H1 (cell line): ENCODE measurements at places on chromosomes 1 and 21.

GRCh38 chr1:159746666-159747065, 32.3 kb upstream of the CRP start:
- DNase-seq = no peak

GRCh38 chr1:198726455-198726854, 87.6 kb downstream of the PTPRC start:
- DNase-seq = no peak

DNA sequence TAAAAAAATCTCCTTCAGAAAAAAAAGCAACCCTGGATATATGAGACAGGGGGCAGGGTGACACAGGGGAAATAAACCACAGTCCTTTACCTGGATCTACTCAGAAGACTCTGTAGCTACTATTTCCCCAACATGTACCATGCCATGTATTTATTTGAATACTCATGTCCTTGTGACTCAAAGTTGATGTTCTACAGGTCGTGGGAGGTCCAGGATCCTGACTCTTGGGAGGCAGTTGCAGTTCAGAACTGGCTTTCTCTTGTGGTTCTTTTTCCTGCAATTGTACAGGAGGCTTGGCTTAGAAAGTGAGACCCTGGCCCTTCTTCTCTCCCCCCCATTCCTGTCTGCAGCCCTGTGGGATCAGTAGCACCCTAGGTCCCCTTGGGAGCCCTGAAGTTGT, 5.8 kb upstream of the IL24 start:
- DNase-seq = no peak

DNA sequence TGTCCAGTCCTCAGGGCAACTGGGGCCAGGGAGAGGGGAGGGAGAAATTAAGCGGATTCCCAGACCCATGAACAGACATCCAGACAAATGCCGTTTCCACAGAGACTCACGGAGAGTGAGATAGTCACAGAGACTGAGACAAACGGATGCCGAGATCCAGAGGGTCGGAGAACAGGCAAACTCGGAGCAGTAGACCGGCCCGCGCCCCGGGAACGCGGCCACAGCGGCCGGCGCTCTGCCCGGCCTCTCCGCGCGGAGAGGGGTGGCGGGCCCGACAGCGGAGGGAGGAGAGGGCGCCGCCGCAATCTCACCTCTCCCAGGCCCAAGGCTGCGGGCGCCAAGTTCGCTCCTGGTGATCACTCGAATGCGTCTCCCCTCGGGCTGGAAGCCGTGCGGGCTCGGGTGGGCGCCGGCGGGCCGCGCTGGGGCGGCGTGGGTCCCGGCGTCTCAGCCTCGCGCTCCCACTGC, 831 bp upstream of the FOXD2 start:
- no peak for DNase-seq

DNA sequence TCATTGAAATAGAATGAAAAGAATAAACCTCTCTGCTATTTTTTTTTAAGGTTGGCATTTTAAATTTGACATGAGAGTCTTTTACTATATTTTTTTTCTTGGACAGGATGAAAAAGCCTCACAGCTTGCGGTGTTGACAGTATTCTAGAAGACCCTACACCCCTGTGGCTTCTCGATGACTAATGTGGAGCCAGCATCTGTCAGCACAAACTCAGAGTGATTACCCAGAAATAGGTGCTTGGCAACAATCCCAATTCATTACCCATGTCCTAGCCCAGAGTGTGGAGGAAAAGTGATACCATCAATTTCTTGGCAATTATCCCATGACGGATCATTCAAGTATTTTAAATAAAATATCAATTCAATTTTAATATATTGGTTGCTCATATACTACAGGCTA, 186.8 kb upstream of the MAP1LC3C start:
- DNase-seq = no peak

DNA sequence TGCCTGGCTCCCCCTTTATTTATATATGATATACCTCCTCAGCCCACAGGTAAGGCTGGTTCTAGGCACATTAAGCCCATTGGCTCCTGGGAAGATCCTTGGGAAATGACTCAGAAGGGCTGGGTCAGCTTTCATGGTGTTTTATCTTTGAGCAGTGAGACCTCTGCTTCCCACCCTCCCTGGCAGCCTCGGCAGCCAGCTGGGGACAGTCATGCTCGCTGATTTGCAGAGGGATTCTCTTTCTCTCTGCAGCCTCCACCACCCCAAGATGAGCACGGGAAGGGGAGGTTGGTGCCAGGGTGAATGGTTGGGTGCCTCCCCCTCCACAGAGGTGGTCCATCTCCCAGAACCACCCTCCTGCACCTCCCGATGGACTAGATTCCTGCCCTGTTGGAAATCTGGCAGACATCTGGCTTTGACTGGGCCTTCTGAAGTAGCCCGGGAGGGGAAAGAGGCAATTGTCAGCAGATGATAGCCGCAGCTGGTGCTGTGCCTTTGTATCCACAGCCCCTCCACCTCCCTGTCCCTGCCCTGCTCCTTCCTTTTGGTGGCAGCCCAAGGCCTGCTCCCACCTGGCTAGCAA, 24.6 kb downstream of the IER5 start:
- no peak for DNase-seq

GRCh38 chr1:36658838-36659237, 176.1 kb upstream of the CSF3R start:
- no peak for DNase-seq

DNA sequence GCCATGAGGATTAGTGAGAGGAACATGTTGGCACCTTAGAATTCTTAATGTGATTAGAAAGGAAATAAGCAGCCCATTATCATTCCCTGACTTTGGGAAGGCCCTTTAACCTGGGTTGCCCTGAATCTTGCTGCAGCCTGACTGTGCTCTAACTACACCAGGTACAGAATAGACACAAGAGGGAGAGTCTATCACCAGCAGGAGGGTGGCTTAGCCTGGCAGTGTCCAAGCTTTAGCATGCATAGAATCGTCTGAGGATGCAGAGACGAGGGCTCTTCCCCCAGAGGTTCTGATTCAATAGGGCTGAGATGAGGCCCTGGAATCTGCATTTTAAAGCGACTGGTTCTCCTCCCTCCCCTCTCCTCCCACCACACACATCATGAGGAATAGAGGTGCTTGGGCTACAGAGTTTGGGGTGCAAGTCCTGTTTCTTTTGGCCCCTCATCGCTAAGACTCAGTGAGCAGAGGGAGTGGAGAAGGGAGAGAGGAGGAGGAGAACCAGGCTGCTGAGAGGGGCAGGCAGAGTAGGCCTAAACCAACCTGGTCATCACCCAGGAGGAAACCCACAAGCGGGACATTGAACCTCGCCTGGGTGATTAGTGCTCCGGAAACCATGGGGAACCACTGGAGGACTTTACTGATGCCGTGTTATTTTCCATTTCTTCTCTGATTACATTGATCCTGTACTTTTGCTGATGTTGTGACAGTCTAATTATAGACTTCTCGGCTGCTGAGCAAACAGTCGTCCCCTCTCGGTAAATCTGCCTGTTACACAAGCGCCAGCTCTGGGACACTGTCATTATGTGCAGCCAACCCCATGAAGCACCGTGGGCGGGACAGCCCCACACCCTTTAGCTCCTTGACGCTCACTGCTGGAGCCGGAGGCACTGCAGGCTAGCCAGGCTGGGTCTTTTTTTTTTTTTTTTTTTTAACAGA, 6.3 kb upstream of the TENT5C start:
- no peak for DNase-seq

- DNase-seq = no peak
Observed at GRCh38 chr1:17633654-17634053, 94.2 kb downstream of the ARHGEF10L start.

GRCh38 chr1:110593902-110594301, 12.3 kb downstream of the KCNA2 start:
- no peak for DNase-seq

GRCh38 chr1:164576291-164577271, 17.6 kb downstream of the PBX1 start:
- DNase-seq = peak; percentile 68

- no peak for DNase-seq
Observed at GRCh38 chr1:159857889-159858288, 4.6 kb downstream of the VSIG8 start.

DNA sequence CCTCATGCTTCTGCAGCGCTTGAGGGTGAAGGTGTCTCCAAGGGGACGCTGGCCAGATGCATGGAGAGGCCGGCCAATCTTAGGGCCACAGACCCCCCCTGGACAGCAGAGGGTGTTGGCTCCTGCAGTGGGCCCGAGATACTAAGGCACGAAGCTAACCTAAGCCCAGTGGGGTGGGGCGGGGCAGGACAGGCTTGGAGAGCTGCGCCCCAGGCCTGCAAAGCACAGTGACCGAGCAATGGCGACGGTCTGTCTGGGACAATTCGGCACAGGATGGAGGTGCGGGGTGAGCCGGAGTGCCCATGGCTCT, 1.3 kb downstream of the FNDC10 start:
- no peak for DNase-seq

- no peak for DNase-seq
Observed at GRCh38 chr1:11525516-11525915, 46.6 kb downstream of the DISP3 start.

GRCh38 chr1:28326515-28326914, 2.3 kb upstream of the MED18 start:
- no peak for DNase-seq

GRCh38 chr1:154179946-154180687, 11.8 kb downstream of the TPM3 start:
- DNase-seq = no peak

DNA sequence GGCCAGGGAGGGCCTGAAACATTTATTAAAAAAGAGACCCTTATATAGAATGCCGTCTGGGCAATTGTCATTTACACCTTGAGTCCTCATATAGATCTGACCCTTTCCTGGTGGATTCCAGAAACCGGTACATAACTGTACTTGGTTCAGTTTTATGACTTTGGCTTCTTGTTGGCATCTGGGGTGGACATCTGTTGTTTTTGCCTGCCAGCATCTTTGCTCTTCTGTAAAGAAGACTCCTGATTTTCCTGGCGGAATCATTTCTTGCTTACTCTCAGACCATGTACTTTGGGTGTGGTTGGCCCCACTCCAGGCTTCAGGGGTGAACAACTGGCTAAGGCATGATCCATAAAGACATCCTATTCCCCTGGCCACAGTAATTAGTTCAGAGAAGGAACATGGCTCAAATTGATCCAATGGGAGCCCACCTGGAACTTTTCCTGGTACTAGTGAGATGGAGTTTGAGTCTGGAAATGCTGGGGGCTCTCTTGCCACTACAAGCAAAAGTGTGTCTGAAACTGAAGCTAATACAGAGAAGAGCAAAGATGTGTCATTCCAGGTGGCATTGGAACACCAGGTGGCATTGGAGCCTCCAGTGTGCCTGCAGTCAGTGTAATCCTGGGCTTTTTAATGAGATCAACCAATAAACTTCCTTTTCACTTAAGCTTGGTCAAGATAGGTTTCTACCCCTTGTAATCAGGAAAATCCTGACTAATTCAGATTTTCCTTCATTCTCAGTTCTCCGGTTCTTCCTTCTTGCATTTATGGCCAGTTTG, 332.5 kb upstream of the CAMK1G start:
- DNase-seq = no peak

- peak; percentile 26 for DNase-seq
Observed at GRCh38 chr1:30449003-30449402, 274.4 kb downstream of the MATN1 start.

- no peak for DNase-seq
Observed at GRCh38 chr1:225940385-225941151, 452 bp downstream of the LEFTY2 start.

DNA sequence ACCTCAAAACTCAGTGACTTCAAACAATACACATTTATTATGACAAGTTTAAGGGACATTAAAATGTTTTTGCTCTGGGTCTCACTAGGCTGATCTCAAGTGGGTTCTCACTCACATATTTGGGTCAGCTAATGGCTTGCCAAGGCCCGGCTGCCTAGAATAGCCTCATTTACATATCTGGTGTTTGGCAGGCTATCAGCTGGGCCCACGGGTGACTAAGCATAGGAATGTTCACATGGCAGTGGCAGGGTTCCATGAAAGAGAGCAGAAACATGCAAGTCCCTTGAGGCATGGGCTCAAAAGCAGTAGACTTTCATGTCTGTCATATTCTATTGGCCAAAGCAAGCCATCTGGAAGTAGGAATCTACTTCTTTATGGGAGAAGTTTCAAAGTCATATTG, 492.6 kb downstream of the KCNT2 start:
- DNase-seq = no peak

DNA sequence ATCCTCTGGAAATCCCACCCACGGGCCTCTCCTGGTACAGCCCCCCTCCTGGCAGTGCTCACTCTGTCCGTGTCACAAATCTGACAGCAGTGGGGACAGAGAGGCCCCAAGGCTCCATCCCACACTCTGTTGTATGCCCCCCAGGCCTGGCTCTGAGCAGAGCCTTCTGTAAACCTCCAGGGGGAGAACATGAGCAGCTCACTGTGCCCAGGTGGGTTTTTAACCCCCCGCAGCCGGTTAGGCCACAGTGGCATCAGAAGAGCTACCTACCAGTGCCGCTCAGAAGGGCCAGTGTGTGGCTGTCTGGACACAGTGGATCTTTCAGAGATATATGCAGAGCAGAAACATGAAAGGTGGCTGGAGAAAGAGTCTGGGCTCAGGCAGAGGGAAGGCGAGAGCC, 12.0 kb upstream of the GPR153 start:
- DNase-seq = no peak

- DNase-seq = no peak
Observed at GRCh38 chr1:6233376-6233775, 2.4 kb downstream of the ICMT start.

DNA sequence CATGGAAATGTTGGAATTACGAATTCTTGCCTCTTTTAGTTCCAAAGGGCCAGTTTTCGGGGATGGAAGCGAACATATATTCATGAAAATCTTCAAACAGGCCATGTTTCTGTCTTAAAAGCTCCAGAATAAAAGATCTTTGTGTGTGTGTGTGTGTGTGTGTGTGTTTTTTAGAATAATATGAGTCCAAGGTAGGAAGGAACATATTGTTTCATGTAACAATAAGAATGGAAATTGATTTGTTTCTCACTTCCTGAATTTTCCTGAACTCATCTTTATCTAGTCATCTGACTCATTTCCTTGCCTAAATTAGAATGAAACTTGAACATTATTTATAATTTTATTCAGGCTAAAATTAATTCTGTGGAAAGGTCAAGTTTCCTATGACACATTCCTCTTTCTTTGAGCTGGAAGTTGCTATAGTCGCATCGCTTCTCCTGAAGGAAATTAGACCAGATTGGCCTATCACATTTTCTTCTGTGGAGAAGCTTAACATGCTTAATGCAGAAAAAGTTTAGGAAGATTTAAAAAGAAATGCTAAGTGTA, 805.1 kb upstream of the ADAMTS5 start:
- DNase-seq = no peak

DNA sequence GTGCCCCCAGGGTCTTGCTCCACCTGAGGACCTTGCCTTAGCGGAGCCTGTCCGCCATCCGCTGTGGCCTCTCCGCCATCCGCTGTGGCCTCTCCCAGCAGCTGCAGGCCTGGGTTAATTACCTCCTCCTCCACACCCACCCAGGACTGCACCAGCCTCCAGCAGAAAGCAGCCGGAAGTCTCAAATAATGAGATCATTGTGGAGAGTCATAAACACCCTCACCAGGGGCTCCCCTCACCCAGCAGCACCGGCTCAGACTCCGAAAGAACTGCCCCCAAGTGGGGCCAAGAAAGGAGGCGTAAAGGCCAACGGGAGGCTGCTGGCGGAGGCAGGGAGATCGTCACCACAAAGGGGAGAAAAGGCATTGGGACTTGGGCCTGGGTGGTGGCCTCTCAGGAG, 10.7 kb upstream of the GPR153 start:
- DNase-seq = no peak
